ENCODE measurements at places on chromosomes 11 and 22.

DNA sequence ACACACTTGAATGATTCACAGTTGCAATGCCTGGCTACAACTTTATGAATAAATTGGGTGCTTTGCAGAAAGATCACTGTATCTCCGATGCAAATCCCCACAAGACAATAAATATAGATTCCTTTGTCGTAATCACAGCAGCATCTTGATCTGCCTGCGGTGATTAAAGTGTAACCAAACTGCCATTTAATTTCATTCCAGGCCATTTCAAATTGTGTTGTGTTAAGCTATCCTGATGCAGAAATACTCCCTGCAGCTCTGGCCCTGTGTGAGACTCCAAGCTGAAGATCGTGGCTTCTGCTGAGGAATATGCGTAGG, 40.8 kb upstream of the B3GAT1 start:
- DNase-seq: no peak

DNA sequence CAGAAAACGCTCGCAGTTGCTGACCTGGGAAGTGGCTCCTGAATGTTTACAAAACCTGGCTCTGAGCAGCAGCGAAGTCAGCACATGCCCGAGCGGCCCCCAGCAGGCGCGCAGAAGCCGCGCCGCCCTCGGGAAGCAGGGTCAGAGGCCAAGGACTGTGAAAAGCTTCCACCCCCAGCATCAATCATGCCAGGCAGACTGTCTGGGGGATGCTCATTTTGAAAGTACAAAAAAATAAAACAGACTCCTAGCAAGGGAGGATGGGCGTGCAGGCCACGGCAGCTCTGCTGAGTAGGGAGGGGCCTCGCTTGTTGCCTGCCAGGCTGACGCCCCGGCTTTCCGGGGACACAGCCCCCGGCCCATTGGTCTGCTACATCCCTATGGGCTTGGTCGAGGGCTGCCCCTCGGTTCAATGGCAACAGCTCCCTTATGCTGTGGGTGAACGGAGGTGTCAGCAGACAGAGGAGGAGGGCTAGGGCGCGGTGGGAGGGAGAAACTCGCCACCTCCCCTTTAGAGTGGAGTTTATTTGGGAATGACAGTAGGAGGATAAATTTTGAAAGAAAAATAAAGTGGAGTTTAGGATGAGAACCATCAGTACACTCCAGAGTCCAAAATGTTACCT, 37.7 kb upstream of the GNB1L start:
- DNase-seq: peak; percentile 83

GRCh38 chr11:26620282-26621045, 48.4 kb upstream of the MUC15 start:
- no peak for DNase-seq

DNA sequence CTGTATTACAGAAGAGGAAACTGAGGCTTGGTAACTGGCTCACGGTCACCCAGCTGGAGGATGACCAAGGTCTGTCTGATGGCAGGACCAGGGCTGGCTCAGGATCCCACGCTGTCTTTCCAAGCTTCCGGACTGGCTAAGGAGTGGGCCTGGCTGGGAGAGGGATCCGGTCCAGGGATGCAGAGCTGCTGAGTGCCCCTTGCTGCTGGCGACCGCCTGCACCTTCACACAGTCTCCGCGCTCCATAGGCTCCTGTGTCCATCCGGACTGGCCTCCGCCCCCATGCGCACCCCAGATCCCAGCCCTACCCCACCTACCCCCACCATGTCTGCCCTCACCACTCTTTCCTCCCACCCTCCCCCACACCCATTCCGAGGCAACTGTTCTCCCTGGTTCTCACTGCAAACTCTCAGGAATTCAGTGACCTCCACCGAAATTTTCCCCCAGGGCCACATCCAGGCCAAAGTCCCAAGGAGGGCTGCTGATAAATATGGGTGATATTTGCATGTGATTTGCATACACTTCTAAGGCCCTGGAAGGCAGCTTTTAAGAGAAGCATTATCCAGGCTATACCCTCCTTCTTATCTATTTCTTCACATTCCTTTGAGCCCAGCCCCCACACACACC, 48.5 kb upstream of the SLC35C1 start:
- DNase-seq: no peak

- DNase-seq: no peak
Measured at GRCh38 chr11:69394869-69395246, 86.6 kb upstream of the LINC01488 start.
